HFFc6 (cell line): ENCODE measurements at places on chromosomes 6 and 20. TPM values are rescaled to one million over a fixed set of nuclear protein-coding genes. Genes with fewer than 3 reads are reported as not detected.
A peak's percentile ranks its signal among the peaks of the same experiment; 100 is the strongest.

GRCh38 chr20:35878113-35878625, 76.1 kb downstream of the SCAND1 start:
- no peak for DNase-seq

- DNase-seq, result no peak
These were observed 100.1 kb downstream of the SGK1 start for GRCh38 chr6:134217798-134218140.

GRCh38 chr6:26332408-26332807, 32.6 kb upstream of the BTN3A2 start:
- DNase-seq, result no peak

DNA sequence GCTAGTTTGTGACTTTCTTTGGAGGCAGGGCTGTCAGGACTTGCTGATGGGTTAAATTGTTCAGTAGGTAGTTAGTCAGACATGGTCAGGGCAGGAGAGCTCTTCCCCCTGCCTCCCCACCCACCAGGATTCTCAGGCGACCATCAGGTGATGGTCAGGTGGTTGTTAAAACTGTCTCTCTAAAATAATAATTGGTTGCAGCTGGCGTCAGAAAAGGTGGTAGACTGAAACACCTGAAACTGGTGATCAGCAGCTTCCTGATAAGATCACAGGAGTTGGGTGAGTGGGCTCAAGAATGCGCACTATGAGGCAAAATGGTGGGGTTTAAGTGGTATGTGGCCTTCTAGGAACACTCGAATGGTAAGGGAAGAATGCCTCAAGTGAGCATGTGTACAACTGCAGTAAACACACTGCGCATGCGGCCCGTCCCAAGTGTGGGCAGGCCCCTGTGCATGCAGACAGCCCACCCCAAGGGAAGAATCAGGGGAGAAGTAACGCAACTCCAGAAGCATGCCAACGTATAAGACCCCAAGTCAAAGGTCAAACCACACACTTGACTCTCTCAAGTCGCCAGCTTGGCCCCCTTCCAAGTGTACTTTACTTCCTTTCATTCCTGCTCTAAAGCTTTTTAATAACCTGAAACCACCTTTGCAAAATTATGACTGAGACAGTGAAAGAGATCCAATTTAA, 7.9 kb upstream of the BLCAP start:
- DNase-seq, result no peak

- DNase-seq, result peak; percentile 86
These were observed 86.1 kb upstream of the SIRPA start for GRCh38 chr20:1809131-1809572.

DNA sequence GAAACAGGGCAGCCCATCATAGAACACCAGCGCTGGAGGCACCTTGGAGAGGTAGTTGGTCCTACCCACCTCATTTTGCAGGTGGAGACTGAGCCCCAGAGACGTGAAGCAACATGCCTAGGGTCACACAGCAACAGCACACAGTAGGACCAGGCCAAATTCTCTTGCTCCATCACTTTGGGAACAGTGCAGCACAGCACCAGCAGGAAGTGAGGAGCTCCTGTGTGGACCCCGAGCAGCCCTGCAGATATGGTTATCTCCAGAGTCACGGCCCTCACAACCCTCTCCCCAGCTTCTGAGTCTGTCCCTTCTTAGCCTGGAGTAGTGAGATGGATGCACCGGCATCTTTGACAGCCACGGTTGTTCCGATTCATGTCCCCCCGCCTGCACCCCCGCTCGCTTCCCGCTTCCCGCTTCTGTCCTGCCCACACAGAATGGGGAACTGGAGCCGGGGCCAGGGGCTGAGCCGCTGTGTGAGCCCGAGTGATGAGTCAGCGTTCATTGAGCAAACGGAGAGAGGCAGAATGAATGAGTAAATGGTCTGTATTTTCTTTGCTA, 72.6 kb upstream of the DUSP22 start:
- no peak for DNase-seq

GRCh38 chr6:79687759-79688158, 56.6 kb downstream of the SH3BGRL2 start:
- DNase-seq, result no peak

- DNase-seq, result no peak
These were observed 80.0 kb downstream of the LAMP5 start for GRCh38 chr20:9594284-9594875.

DNA sequence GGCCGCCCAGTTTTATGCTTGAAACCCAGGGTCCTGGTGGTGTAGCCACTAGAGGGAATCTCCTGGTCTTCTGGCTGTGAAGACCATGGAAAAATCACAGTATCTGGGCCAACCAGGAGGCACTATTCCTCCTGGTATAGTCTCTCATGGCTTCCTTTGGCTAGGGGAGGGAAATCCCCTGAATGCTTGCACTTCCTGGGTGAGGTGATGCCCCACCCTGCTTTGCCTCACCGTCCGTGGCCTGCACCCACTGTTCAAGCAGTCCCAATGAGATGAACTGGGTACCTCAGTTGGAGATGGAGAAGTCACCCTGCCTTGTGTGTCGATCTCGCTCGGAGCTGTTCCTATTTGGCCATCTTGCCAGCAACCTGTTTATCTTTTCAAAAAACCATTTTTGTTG, 10.1 kb upstream of the ZNF337 start:
- DNase-seq, result no peak

- DNase-seq, result peak; percentile 67
These were observed 107.8 kb downstream of the ZFP64 start for GRCh38 chr20:52083627-52084232.

GRCh38 chr6:19736066-19736465, 101.1 kb upstream of the ID4 start:
- DNase-seq, result no peak

DNA sequence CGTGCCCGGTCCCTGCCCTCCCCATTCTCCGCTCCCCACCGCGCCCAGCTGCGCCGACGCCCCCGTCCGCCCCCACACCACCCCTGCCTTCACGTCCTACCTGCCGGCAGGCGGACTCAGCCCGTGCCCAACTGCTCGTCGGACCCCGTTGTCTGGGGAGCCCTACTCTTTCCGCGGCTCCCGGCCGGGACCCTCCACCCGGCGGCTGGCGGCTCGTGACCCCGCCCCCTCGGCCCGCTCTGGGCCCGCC, at the start of gene SERAC1:
Gene SERAC1 (minus strand): TSS at position 223 of the 250 bp plus-strand sequence. CDS start 9,899 bp downstream, outside the sequence.
- DNase-seq, result no peak

DNA sequence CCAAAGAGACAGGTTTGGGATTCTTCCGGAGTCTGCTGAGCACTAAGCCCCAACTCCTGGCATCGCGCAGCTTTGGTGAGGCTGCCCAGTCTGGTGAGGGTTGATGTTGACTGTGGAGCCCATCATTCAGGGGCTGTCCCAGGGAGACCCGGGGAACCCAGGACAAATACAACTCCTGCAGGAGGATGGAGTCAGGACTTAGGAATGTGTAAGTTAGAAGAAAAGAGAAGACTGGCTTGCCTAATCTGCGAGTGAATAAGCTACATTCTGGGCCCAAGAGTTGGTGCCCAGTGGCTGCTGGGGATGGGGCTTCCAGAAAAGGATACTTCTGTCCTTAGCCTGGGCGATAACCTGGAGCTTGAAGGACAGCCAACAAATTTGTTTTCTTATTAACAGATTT, 47.9 kb downstream of the STK35 start:
- peak; percentile 35 for DNase-seq

- DNase-seq, result no peak
These were observed 74.1 kb downstream of the CDKAL1 start for GRCh38 chr6:20608356-20608755.

GRCh38 chr6:7758456-7758855, 32.6 kb downstream of the BMP6 start:
- peak; percentile 66 for DNase-seq

DNA sequence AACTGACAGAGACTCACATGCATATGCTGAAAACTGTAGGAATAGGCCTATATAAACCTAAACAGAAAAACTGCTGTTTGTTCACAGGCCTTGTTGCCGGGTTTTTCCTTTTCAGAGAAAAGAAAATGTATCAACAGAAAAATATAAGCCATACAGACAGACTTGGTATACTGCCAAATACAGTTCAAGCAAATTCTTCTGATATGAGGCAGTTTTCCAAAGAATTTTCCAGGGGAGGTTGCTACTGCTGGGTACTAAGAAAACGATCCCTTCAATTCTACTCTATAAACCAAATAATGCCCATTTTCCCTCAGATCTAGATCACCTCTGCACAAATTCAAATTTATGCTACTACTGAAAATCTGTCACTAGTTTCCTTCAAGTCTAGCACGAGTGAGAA, 59.4 kb downstream of the ME1 start:
- peak; percentile 55 for DNase-seq

GRCh38 chr6:13703496-13703895, 8.1 kb downstream of the RANBP9 start:
- DNase-seq, result no peak

GRCh38 chr6:130693944-130694343, 133.3 kb upstream of the SMLR1 start:
- DNase-seq, result no peak

GRCh38 chr20:49186535-49187329, 1.4 kb downstream of the STAU1 start:
- DNase-seq, result peak; percentile 18

DNA sequence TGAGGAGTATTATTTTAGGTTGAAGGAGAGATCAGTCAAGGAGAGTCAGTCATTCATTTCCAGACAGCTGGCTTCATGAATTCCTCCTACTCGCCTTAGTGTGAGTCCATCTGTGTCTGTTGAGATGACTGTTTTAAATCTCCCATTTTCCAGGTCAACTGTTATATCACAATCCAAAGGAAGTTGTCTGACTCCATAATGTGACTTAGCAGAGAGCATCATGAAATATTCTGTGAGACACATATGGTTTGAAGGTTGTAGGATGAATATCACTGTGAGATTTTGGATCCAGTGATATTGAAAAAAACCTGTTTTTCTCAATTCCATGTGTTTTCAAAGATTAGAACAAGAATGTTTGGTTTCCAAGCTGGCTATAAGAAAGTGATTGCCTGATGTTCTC, 530.2 kb upstream of the MAN1A1 start:
- no peak for DNase-seq

DNA sequence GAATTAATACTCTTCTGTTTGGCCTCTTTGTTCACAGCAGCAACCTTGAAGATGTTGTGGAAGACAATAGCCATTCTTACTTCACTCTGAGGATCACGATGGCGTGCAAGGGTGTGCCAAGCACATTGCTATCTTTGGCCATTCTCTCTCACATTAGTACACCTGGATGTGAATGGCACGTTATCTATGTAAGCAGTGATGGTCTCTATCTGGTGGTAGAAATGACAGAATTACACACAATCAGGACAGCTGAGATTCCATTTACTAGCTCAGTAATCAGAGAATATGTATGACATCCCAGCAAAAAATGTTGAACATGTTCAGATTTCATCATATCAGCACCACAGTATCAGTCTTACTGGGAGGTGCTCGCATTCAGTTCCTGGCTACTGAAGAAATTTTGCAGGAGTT, 116.2 kb downstream of the LCA5 start:
- peak; percentile 4 for DNase-seq

DNA sequence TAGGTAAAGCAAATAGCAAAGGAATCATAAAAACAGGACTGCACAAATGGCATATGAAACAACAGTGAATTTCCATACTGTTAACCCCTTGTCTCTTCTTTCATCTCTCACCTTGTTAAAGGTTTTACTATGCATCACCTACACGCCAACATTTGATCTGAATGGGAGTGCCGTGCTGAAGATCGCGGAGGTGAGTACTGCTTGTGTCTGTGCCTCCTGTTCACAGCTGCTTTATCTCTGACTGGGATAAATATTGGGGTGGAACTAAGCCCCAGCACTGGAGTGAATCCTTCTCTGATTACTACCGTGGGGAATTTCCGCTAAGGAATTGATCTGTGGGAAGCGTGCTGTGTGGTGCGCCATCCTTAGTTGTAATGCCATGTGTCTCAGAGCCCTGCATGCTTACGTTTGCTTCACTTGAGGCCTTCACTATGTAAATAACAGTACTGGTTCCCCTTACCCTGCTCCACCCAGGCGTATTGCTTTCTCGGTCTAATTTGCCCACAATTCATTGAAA, 11.4 kb upstream of the PBOV1 start:
- DNase-seq, result no peak

DNA sequence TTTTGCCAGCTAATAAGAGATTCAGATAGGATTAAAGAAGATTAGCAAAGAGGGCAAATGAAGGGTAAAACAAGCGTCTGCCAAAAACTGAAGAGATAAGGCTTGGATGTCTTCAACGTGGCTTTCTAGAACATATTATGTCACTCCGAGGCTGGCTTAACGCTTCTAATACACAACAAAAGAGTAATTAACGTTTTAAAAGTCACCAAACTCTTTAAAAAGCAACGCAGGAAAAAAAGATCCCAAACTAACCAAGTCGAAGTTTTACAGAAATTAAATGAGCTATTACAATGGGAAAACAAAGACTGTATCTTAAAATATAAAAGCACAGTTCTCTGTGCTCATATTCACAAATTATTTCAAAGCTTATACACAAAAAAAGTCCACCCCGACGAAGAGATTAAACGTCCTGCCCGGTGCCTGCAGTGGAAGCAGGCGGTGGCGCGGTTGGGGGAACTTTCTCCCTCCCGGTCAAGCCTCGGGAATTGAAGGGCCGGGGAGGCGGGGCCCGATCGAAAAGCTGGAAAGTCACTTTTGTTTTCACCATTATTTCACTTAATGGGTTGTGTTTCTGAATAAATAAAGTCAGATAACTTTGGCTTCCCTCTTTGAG, 1.2 kb downstream of the MAK start:
- DNase-seq, result no peak

GRCh38 chr6:139376017-139376330, 1.5 kb upstream of the CITED2 start:
- no peak for DNase-seq

GRCh38 chr20:24699321-24700165, 230.1 kb downstream of the SYNDIG1 start:
- peak; percentile 5 for DNase-seq

GRCh38 chr20:791056-791455, 22.8 kb upstream of the SLC52A3 start:
- DNase-seq, result no peak

DNA sequence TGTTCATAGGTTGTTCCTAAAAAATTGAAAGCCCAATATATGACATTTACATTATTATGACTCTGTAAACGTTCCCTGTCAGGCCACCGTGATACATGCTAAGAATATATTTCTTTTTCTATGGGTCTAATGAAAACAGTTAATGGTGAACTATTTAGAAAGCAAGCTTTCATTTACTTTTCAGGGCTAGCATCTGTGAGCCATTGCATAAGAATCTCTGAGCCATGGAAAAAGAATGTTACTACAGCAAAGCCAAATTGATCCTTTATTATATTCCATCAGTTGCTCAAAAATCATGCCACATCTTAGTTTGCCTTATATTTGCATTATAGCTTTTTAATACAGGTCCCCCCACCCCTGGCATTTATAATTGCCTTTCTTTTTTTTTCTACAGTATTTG, 275.5 kb downstream of the ZFAND3 start:
- peak; percentile 44 for DNase-seq

GRCh38 chr6:121134922-121135321, 199.4 kb downstream of the TBC1D32 start:
- DNase-seq, result no peak

- no peak for DNase-seq
These were observed 15.8 kb upstream of the GPR63 start for GRCh38 chr6:96853083-96853482.

ZNF334 gene
- 0.87 to 1.9 TPM (median 1.4 TPM) in 3 replicates for total RNA-seq

TFAP2A gene
- 64.1 to 82.1 TPM (median 77.9 TPM) in 3 replicates for total RNA-seq

SLC22A1 gene
- 0.24 to 0.27 TPM in 2 of 3 replicates, not detected in the other for total RNA-seq

FOXQ1 gene
- 0.55 and 2.8 TPM in 2 replicates for total RNA-seq

MCM8 gene
- 7.6 to 13.8 TPM (median 13.0 TPM) in 3 replicates for total RNA-seq

MEI4 gene
- total RNA-seq, result not detected in 2 replicates

RIMS4 gene
- total RNA-seq, result not detected in 3 replicates

GGTLC1 gene
- total RNA-seq, result not detected in 3 replicates

TSPYL1 gene
- 106 and 129 TPM in 2 replicates for total RNA-seq

LHFPL5 gene
- not detected in 3 replicates for total RNA-seq

PCSK2 gene
- not detected in 3 replicates for total RNA-seq

OSTM1 gene
- 42.8 and 47.5 TPM in 2 replicates for total RNA-seq
